ENCODE measurements at places on chromosomes 2 and 18.

- no peak for DNase-seq
These were observed 11.3 kb upstream of the PXDN start for GRCh38 chr2:1755436-1756191.

DNA sequence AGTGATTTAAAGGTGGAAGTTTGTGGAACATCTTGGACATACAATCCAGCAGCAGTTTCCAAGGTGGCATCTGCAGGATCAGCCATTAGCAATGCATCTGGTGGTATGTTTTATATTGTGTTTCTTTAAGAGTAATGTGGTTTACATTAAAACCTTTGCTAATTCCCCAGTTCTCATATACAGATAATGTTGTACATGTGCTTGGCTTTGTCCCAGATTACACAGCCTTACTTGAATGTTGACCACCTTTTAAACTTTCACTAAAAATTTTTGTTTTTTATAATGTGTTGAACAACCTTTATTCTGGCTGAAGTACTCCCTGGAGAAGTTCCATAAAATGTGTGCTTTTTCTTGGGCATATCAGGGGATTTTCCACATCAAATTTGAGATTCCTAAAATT is 57.5 kb downstream of the MIB1 start:
- DNase-seq, result no peak

DNA sequence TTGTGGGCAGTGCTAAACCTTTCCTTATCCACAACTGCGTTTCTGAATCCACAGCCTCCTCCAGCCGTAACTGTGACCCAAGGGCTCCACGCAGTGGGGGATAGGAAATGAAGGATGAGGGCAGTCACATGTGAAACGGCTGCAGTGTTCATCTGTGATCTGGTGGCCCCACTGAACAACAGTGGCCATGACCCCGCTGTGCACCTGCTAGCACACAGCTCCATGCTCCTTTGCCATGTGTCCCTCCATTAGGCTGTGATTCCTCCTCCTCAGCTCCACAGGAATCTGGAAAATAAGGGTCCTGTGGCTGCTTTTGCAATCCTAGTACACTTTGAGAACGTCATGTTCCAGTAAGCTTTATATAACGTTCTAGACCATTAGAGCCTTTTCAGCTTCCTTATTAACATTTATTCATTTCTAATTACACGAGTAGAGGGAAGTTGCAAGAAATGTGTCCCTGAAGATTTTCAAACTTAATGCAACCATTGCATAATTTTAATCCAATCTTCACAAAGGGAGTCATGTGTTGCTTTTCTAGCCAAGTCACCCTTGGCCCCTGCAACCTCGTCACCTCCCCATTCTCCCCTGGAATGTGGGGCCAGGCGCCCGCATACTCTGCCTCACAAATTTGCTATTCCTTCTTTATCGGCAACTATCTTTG is 7.1 kb upstream of the NAPG start:
- DNase-seq, result no peak

DNA sequence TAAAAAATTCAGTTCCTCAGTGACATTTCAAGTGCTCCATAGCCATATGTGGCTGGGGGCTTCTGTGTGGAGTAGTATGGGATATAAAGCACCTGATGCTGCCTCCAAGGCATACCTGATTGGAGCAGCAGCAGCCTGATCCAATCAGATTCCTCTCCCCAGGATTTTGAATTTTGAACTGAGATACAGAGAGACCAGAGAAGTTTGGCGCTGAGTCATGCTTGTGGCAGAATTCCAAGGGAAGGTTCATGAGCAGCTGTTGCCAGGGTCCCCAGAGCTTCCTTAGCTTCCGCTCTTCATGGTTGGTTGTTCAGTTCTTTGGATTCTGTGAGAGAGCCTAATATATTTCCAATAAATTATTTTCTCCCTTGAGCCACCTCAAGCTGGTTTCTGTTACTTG is 29.0 kb upstream of the CFAP36 start:
- DNase-seq, result no peak

DNA sequence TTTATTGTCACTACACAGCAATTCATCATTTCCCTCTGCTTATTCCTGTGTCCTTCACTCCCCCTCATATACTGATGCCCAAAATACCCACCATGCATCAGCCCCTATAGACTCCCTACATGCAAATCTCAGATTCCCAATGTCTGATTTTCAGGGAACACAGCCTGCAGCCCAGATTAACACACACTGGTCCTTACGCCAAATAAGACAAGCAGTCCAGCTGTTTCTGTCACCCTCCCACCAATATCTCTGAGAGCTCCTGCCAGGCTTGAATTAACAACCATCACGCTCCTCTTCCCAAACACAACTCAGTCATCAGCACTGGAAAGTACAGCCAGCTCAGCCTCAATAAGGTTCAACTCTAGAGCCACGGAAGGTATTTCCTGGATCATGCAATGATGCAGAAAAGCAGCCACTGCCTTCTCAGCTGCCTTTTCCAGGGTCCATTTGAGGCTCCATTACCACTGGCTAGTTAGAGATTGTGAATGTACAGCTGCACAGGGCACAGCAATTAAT is 39.0 kb upstream of the SLC35F5 start:
- no peak for DNase-seq

GRCh38 chr2:118290411-118291250 is 202.4 kb downstream of the INSIG2 start:
- DNase-seq, result no peak

GRCh38 chr2:237894986-237895543 is 35.6 kb downstream of the RAMP1 start:
- DNase-seq, result no peak

DNA sequence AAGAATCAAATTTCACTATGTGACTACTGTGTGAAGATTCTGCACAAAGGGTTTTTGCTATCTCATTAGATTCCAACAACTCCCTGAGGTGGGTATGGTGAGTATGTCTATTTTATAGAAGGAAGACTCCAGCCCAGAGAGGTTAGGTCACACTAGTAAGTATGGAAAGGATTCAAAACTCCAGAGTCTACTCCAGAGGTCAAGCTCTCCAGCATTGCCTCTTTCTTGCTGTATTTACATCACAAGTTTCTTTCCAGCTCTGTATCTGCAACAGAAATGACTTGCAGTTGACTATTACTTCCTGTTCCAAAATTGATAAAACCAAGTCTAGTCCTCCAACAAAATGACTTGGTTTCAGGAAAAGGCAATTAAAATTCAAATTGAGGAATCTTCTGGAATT is 2.1 kb downstream of the COL4A4 start:
- DNase-seq, result no peak

DNA sequence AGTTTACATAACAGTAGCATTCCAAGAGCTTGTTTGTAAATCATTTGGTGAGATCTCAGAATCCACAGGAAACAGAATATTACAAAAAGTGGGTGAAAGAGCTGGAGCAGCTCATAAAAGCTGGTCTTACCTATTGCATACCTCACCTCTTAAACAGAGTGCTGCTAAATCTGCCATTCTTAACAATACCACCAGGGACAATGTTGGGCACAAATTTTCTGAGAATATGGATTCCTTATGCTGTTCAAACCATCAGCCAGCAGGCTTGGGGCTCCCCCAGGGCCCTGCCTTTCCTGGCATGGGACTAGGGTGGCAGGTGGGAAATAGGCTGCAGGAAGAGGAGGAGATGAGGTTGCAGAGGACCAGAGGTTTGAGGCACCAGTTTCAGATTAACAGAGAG is 55.6 kb downstream of the TGFA start:
- no peak for DNase-seq

DNA sequence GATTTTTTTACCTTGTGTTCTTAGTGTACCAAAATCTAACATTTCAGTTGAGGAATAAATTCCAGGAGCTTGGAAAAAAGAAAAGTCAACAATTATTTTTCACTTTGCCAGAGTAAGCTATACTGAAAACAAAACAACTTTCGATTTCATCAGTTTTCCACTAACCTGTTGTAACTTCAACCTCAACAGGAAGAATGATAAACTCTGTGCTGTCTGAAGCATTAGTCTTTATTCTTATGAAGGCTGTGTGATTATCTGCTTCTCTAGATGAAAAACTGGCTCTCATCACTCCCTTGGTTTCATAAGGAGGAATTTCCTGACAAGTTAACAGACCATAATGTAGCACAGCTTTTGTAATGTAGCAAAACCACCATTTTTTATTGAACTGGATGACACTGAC is 121.2 kb downstream of the ZAP70 start:
- DNase-seq, result no peak

DNA sequence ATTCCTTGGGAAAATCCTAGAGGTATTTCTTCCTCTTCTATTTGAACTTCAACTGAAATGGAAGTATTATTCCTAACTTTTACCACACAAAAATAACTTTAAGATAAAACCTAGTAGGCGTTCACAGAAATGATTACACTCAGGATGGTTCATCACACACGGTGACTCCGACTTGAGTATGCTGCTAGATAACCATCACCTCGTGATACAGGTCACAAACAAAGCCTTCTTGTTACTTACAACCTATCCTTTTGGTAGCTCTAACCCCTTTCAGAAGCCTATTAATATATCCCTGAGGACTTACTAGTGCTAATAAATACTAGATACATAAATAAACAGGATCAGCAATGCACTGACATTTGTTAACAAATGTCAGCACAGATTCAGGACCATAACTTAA is 101.0 kb upstream of the DNER start:
- no peak for DNase-seq

DNA sequence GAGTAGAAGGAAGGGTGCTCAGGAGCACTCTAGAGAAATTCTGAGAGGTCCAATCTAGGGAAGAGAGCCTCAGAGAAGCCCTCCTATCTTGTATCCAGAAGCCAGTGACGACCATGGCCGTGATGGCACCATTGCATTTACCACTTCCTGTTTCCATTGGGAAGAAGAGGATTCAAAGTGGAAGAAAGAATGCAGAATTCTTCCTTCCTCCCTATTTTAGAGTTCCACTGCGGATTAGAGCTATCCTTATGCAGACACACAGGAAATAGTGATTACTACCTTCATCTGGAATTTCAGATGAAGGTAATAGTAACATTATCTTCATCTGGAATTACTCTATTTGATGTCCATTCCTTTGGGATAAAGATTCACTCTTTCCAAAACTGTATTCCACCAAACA is 45.6 kb upstream of the PCBP1 start:
- DNase-seq, result no peak

DNA sequence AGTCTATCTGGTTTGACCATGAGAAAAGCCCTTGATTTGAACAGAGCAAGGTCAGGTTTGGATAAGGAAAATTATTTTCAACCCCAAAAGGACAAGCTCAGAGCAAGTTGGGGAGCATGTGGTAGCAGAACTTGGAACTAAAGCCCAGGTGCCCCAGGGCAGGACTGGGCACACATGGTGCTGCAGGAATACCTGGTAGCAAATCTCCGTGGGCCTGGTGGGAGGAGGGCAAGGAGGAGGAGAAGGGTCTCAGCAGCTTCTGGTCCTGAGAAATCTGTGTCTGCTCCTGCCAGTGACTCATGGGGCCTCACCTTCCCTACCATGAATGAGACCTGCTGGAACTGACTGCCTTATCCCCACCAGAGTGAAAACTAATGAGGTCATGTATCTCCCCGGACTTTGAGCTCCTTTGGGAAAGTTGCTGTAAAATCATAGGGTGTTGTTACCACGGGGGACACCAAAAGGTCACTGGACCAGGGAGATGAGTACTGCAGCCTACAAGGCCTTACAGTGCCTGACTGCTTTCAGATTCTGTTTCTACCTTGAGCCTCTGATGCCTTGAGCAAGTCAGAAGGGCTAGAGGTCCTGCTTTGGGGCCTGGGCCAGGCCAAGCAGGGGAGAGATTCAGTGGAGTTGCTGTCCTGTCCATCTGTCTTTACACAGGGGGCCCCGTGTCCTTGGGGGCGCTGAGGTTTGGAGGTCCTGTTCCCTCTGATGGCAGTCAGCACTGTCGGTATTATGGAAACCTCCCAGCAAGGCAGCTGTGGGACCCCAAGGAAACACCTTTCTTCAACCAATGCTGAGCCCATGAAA is 304.0 kb downstream of the MYCN start:
- no peak for DNase-seq
